ENCODE measurements at places on chromosomes 16 and 17. TPM values are rescaled to one million over a fixed set of nuclear protein-coding genes. Genes with fewer than 3 reads are reported as not detected.

TIMP2 gene
- 64.8 TPM for total RNA-seq

ST6GALNAC1 gene
- total RNA-seq, result not detected

HIC1 gene
- total RNA-seq, result 0.64 TPM

HS3ST6 gene
- not detected for total RNA-seq

GPR179 gene
- total RNA-seq, result 0.17 TPM

GDPD3 gene
- total RNA-seq, result 7.0 TPM

ADAT1 gene
- total RNA-seq, result 44.2 TPM

HBQ1 gene
- not detected for total RNA-seq

TK1 gene
- total RNA-seq, result 315 TPM

- DNase-seq, result no peak
Observed at GRCh38 chr17:3049705-3050295, 13.6 kb downstream of the OR1D5 start.

DNA sequence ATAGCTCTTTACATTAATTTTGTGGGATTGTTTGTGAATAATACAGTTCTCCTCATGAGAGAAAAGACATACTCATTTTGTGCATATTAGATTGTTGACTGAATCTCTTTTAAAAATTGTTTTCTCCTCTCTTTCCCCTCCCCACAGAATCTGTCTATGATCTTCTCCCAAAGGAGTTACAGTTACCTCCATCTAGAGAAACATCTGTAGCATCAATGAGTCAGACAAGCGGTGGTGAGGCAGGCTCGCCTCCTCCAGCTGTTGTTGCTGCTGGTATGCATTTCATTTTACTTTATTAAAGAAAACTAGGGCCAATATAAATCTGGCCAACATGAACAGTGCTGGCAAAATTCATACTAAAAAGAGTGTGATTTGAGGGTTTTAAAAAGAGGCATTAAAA is 60.5 kb downstream of the NFAT5 start:
- DNase-seq, result no peak

DNA sequence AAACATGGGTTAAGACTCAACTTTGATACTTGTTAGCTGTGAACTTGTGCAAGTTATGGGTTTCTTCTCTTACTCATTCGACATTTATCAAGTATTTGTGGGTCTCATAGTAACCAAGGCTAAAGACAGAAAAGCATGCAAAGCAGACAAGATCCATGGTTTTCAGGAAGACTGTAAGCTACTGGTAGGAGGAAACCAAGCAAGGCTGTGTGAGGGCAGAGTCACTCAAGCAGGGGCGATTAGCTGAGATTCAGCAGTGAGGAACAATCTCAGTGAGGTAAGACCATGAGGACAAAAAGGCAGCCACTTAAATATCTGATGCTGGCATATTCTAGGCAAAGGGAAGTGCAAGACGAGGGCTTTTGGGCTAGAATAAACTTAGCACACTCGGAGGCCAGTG is 29.5 kb downstream of the MBTD1 start:
- DNase-seq, result no peak

GRCh38 chr16:30472328-30472942 is at the start of gene ITGAL:
ITGAL (plus strand) TSS chr16:30472742; CDS start chr16:30472838, 96 bp downstream.
- no peak for DNase-seq

DNA sequence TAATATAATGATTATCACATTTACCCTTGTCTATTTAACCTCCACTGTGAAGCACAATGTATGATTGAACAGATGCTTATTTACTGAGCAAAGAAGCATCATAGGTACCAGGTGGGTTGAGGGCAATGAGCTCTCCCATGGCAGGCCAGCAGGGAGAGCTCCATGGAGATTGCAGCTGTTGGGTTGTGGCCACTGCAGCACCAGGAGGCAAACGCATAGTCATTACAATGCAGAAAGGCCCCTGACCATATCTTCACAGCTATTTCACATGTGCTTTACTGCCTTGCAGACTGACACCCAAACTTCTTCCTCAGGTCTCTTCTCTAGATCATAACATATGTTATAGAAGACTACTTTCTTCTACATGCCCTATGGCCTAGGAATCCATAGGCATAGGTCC is 75.0 kb downstream of the MMD start:
- no peak for DNase-seq

- DNase-seq, result no peak
Observed at GRCh38 chr16:28526201-28527099, 12.3 kb downstream of the NUPR1 start.

DNA sequence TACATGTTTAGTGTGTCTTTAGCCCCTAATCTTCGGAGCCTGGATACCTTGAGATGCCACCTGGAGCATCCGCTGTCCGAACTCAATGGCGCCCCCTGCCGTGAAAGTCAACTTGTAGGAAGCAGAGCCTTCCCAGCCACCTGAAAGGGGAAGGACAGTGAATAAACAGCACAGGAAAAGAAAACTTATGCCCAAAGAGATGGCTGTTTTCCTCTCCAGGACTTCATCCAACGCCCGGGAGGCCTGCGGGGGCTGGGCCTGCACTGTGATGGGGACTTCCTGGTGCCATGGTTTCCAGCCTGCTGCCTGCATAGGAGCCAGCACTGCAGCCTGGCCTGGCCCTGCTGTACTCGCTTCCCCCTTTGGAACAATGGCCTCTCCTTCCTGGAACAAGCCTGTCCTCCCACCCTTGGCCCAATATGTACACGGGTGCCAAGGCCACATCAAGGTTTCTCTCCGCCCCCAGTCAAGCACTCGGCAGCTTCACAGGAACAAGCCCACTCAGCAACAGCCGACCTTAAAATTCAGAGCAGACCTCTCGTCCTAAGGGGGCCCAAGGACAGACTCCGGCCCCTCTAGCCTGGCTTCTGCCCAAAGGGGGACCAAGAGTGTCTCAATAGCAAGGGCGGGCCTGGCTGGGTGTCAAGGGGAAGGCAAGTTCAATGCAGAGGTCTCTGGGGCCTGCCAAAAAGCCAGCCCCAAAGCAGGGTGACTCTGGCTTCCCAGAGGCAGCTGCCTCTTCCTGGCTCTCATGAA is 4.5 kb upstream of the UNC13D start:
- peak; percentile 64 for DNase-seq

DNA sequence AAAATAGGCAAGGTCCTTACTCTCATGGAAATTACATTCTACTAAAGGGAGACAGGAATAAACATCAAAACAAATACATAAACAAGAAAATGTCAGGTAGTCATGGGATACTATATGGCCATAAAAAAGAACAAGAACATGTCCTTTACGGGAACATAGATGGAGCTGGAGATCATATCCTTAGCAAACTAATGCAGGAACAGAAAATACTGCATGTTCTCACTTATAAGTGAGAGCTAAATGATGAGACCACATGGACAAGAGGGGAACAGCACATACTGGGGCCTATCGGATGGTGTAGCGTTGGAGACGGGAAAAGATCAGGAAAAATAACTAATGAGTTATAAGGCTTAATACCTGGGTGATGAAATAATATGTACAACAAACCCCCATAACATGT is 69.1 kb downstream of the BRIP1 start:
- DNase-seq, result no peak

DNA sequence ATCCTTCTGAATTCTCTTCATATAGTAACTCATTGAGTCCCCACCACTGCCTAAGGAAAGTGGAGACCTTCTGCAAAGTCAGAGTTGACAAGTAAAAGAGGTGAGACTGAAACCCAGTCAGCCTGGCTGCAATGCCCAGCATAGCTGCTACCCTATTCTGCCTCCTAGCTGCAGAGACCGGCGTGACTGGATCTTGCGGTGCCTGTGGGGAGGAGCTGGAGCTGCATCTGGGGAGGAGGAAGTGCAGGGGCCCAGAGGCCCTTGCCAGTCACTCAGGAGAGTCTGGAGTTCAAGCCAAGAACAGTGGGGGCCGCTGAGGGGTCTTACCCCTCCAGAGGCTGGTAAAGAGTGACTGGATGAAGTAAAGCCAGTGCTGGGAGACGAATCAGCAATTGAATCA is 35.0 kb upstream of the ZNF423 start:
- DNase-seq, result no peak

- no peak for DNase-seq
Observed at GRCh38 chr16:5446623-5447240, 349.1 kb upstream of the EEF2KMT start.

DNA sequence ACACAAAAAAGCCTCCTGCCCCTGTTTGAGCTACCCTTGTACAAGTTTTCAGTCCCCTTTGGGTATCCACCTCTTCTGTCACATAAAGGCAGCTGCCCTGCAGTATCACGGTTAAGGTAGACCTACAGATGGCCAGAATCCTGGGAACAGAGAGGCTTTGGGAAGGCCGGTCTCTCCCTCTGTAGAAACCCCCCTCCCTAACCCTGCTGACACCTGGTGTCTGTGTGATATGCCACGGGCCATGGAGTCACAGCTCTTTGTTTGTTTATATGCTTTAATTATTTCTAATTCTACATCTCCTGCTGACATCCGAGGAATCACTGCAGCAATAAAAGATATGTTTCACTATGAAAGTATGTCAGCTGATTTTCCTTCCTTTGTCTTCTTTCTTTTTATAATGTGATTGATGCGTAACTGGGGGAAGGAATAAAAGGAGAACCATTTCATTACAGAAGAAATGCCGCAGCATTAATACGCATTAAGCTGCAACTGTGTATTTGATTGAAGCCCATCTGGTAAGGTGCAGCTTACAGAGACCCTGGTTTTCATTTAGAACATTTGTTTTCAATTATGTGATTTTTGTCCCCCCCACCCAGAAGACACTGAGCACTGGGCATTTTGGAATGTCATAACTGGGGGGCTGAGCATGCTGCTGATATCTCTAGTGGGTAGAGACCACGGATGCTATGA is 142.1 kb downstream of the SLC39A11 start:
- DNase-seq, result no peak

DNA sequence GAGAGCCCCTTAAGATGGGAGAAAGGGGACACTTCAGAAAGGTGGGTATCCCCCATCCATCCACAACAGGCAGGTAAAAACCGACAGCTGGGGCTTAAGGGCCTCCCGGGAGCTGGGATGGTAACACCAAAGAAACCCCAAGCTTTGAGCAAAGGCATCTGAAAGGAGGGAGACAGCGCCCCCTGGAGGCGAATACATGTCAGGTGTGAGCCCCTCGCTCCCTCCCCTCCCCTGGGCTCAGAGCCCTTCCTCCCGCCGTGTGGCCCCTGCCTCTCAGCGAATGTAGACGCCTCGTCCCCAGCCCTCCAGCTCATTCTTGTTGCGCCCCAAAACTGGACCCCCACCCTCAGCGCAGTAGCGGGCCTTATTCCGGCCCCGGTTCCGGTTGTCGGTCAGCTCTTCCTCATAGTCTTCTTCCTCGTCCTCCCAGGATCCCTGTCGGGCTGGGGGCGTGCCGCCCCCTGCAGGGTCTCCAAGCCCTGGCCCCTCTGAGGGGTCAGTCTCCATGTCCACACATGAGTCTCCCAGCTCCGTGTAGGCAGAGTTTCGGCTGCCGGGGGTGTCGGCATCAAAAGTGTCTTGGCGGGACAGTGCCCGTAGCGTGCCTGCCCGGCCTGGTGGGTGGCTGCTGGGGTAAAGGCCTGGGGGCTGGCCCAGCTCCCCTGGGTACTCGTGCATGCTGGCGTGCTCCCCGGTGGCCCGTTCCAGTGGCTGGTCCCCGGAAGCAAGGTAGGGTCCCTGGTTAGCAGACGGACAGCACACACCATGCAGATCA is 9.1 kb upstream of the ARL5C start:
- DNase-seq, result peak; percentile 26

GRCh38 chr17:40912486-40913210 is 24.8 kb downstream of the KRT23 start:
- DNase-seq, result no peak

DNA sequence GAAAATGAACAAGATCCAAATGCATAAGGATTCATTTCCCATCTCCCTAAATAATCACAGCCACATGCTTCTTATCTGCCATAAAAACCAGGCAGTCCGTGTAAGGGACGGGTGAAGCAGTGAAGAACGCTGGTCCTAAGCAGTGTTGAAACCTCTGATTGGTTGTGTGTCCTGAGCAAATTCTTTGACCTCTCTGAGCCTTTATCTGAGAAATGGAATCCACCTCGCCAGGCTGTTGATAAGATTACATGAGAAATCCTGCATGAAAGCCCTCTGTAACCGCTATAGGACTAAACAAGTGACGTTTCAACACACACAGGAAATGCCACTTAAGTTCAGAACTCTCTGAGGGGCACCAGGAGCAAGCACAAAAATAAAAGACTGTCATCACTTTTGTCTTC is 26.8 kb downstream of the GAS7 start:
- DNase-seq, result no peak

Data from HCT116 (cell line).